ENCODE measurements at places on chromosomes 5 and 9.

GRCh38 chr9:115118879-115119218 is 892 bp upstream of the TNC start:
- DNase-seq, result peak; percentile 19

DNA sequence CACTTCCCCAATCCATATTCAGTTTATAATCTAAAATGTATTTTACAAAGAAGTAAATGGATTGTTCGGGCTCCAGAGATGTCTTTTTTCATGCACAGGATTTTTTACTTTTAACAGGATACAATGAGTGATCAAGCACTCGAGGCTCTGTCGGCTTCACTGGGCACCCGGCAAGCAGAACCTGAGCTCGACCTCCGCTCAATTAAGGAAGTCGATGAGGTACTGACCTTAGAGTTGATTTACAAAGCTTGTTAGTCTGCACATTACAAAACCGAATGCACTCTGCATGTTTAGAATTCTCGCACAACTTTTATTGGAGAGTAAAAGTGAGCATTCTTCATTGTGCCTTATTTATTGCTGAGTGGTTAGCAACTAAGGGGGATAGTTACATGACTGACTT is 65.2 kb downstream of the ERAP1 start:
- no peak for DNase-seq

DNA sequence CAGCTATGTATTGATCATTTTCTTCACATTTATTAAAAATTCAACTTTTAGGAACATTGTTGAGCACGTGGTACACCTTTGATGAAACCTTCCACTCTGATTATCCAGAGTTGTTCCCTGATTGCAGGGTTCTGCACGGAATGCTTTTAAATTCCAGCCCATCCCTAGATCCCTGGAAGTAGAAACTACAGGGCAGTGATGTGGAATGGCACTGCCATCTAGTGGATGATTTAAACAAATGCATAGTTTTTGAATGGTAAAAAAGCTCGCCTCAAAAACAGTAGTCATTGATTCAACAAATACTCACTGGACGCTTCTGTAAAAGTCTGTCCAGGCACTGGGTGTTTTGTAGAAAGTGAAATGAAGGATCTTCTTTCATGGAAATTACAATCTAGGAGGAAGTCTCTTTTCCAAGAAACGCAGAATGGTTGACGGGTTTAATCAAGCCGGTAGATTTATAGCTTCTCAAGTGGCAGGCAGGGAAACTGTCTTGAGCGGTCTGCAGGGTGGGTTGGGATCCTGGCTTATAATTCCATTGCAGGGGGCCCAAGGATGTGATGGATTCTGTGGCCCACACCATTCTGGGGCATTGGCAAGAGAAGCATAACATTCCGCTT is 118.4 kb downstream of the ARHGAP26 start:
- DNase-seq, result no peak

DNA sequence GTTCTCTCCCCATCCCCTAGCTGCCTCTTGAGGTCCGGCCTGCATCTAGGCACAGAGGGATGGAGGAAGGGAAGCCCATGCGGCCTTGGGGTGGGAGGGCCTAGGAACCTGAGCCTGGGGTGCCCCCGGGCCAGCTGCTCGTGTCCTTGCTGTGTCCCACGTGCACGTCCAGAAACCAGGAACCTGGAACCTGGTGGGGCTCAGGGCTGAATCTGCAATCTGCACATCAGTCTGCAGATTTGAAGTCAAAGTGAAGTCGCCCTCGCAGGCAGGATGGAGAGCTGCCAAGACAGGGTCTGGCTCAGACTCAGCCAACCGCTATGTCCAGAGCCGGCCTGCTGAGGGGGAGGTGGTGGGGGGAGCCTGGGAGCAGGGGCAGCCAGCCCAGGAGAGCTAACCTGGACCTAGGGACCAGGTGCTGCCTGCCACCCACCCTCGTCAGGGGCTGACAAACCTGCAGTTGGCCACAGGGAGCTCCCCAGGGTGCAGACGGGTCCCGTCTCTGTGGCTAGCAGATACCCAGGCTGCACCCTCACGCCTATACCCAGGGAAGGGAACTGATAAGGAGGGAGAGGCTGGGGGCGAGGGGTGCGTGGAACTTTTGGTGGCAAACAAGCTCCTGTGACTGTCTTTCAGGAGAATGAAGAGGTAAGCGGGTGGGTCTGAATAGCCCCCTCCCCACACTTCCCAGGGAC is 103.5 kb upstream of the SIMC1 start:
- DNase-seq, result peak; percentile 63

- no peak for DNase-seq
Observed at GRCh38 chr5:164563370-164563769, 1058.0 kb downstream of the MAT2B start.

DNA sequence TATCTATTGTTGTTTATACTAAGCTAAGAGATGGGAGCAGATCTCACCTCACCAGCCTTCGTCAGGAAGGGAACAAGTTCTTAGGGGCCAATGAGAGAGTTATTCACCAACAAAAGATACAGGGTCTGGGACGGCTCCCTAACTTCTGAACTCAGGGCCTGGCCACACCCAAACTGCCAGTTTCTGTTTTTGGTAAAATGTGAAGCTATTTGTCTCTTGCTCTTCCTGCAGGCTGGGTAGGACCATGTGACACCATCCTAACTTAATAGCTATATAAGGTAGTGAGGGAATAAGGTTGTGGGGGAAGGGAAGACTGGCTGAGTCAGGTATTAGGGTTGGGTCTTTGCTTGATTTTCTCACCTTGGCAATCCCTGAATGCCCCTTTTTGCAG is 480.5 kb downstream of the KDM4C start:
- no peak for DNase-seq

DNA sequence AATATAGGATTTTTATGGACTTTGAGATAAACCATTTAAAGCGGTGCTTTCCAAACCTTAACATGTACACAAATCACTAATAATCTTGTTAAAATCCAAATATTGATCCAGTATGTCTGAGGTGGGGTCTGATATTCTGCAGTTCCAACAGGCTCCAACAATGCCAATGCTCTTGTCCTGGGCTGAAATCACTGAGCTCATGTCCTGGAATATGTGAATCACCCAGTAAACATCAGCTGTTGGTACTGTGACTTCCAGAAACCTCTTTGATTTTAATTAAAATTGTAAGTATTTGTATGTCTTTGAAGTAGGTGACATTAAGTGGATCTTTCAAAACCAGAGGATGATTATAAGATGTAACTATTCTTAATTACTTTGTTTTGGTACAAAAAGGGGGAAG is 52.8 kb upstream of the CAST start:
- no peak for DNase-seq

- DNase-seq, result no peak
Observed at GRCh38 chr9:87556821-87557220, 59.2 kb downstream of the DAPK1 start.

- DNase-seq, result no peak
Observed at GRCh38 chr5:143093452-143094086, 309.9 kb downstream of the NR3C1 start.

- no peak for DNase-seq
Observed at GRCh38 chr9:70534061-70534460, 119.6 kb upstream of the KLF9 start.

GRCh38 chr9:75487856-75488718 is 399.8 kb downstream of the OSTF1 start:
- DNase-seq, result no peak

- no peak for DNase-seq
Observed at GRCh38 chr5:38905516-38905915, 59.7 kb downstream of the OSMR start.

- DNase-seq, result no peak
Observed at GRCh38 chr5:151671950-151672349, 14.8 kb downstream of the SPARC start.

DNA sequence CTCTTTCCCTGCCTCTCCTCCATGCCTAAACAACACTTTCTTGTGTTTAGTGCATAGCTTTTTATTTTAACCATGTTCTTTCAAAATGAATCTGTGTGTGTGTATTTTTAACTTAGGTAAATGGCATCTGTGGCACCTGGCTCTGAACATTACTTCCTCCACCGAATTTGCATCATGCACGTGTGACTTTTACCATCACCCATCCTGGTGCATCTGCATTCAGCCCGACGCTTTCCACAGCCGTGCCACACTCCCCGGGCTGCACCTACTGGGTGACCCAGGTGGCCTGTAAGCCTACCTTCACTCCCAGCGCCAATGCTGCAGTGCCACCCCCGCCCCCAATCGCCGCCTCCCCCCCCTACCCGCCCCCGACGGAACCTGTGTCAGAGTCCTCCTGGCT is 12.7 kb upstream of the FCN1 start:
- DNase-seq, result no peak

GRCh38 chr5:55410845-55411244 is 103.1 kb downstream of the MTREX start:
- no peak for DNase-seq

DNA sequence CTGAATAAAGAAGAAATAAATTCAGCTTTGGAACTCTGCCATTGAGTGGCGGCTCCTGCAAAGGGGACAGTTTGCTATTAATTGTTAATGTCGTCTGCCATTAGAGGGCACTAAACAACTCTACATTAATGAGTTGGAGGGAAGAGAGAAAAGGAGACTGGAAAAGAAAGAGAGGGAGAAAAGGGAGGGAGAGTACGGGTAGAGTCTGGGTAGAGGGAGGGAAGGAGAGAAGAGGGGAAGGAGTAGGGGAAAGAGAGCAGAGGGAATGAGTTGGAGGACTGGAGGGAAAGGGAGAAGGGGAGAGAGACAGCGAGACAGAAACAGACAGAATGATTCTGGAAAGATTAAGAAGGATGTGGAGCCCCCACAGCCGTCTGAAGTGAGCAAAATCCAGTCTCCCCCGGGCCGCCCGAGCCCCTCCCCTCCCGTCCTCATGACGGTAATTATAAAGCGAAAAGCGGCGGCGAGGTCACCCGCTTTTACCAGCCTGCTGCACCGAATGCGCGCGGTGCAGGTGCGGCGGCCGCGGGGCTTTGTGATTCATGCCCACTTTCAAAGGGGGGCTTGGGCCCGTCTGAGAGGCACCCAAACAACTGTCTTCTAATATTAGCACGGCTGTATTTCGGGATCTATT is 1.9 kb upstream of the FST start:
- DNase-seq, result peak; percentile 15

DNA sequence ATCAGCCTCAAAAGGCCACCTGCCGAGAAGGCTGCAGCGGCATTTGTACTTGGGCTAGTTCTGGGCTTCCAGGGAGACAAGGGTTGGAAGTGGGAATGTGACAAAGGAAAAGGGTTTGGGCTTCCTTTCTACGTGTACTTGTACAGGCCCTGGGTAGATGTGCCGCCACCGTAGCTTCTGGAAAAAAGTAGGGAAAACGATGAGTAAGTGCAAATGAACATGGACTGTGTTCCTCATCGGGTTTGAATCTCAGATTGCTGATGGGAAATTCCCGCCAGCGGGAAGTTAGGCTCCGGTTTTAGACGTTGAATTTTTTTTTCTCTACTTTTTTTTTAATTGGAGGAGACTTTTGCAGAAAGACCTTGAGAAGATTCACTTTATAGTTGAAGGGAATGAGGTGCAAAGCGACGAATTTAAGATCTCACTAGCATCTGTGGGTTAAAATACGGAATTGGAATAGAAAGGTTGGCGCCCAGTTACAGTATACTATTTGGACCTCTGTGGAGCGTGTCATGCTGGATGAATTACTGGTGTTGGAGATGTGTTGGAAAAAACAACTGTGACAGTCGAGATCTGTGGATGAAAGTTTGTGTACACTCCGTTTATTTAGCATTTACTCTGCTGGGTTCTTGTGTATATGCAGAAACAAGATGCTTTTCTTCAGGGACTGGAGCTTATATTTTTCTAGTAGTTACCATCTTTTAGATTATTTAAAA is 1.2 kb downstream of the G3BP1 start:
- DNase-seq, result no peak

DNA sequence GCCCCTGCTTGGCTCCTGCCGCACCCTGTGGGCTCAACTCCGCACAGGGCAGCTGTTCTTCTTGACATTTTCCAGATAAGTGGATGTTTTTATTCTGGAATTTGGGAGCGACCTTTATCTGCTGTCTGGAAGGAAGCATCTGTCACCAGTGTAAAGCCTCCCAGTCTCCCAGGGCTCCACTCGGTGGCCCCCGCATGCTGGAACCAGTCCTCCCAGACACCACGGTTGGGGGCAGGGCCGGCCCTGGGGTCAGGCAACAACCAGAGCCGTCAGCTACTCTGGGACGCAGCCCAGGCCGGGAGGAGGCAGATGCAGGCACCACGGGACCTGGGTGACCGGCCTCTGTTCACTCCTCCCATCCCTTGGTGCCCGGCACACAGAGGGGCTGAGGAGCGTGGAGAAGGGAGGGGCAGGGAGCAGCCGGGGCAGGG is 92.8 kb upstream of the ADAMTS2 start:
- peak; percentile 20 for DNase-seq

GRCh38 chr5:53733853-53734252 is 173.4 kb downstream of the NDUFS4 start:
- no peak for DNase-seq

DNA sequence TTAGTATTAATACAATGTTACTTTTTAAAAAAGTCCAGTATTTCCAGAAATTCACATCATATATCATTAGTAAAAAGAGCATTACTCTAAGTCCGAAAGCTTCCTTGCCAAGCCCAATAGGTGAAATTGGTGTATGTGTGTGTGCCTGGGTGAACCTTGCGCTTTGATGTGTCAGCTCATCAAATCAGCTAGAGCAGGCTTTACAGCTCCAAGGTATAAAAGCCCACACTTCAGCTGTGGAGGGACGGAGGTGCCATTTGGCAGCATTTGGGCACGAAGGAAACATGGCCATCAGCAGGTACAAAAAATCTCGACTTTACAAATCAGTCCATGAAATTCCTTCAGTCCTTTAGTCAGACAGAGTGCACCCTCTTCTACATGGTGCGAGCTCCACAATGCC is 76.5 kb upstream of the IL7R start:
- DNase-seq, result no peak

DNA sequence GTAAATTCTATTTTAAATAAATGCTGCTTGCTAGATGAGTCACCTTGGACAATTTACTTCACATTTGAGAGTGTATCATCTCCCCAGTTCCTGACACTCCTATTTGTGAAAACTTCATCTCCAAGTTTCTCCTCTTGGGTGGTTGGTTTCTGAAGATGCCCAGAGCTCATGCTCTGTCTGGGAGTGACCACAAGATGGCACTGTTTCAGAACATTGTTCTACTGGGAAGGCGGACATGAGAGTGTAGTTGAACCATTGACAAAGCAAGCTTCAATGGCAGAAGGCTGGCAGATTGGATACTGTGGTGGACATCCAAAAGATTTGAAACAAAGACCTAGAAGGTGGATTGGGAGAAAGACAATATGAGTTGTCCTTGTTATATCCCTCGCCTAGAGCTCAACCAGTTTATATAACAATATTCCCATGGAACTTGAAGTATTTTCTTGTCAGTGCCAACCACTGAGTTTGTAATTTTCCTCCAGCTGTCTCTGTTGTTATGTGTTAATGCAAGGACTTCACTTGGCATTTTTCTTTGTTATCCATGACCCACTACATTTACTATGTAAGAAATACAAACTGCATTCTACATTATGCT is 234.3 kb upstream of the ANKH start:
- peak; percentile 27 for DNase-seq

- no peak for DNase-seq
Observed at GRCh38 chr9:112755675-112756074, 5.1 kb downstream of the SNX30 start.

GRCh38 chr9:96289392-96289791 is 12.6 kb downstream of the HSD17B3 start:
- DNase-seq, result no peak

GRCh38 chr5:96641368-96642280 is 20.6 kb upstream of the CAST start:
- no peak for DNase-seq

GRCh38 chr5:4422247-4422646 is 717.9 kb upstream of the ADAMTS16 start:
- DNase-seq, result no peak

- DNase-seq, result no peak
Observed at GRCh38 chr5:175693741-175694140, 35.9 kb downstream of the HRH2 start.
